ENCODE measurements at places on chromosomes 12 and 14.
A peak's percentile ranks its signal among the peaks of the same experiment; 100 is the strongest.

DNA sequence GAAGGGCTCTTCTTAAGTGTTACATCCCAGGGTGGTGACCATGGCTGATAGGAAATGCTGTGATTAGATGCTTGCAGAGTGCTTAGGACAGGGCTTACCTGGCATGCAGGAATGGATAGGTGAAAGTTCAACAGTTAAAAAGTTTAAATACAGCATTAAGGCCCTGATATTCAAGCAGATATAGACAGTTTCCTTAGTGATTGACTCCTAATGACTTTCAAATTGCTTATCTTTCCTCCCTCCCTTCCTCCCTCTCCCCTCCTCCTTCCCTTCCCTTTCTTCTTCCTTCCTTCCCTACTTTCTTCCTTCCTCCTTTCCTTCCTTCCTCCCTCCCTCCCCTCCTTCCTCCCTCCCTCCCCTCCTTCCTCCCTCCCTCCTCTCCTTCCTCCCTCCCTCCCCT is 244.6 kb upstream of the NOS1 start:
- no peak for DNase-seq

GRCh38 chr12:95533985-95534384 is 17.3 kb downstream of the USP44 start:
- DNase-seq: no peak

- DNase-seq: peak; percentile 70
These were observed 24.9 kb downstream of the VPS37B start for GRCh38 chr12:122870867-122871664.

- no peak for DNase-seq
These were observed 49.7 kb downstream of the TSPAN11 start for GRCh38 chr12:30976206-30976605.

DNA sequence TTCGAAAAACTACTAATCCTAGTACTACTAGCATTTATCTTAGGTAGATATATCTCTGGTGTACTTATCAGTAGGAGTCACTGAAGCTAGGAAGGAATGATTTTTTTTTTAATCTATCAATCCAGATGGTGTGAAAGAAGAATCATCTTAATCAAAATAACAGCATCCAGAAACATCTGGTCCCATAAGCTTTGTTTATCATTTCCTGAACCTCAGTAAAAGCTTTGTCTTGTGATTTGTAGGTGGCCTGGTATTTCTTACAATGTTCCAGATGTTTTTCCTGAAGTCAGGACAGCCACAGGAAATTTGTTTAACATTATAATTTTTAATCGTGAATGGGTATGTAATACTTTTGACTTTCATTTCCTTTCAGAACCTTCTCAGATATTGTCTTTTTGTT is 28.0 kb upstream of the LUM start:
- no peak for DNase-seq

- DNase-seq: no peak
These were observed 233.2 kb downstream of the NRXN3 start for GRCh38 chr14:78403278-78403815.

DNA sequence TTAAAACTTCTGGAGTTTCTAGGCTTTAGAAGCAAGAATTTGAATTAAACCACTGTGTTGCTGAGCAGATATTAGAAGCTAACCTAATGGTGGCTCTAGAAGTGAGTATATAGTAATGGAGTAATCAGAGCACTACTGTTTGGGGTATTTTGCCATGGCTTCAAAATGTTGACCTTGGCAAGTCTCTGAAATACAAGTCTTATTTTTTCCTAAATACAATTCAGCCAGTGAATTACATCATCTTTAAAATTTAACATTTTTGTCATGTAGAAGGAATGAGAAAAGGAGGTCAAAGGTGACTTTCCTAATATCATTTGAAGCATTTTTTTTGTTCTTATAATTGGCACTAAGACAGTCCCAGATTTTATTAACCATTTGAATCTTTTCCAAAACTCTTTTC is 25.2 kb downstream of the PMCH start:
- DNase-seq: no peak

- DNase-seq: no peak
These were observed 200.2 kb upstream of the RBM19 start for GRCh38 chr12:114166362-114166761.

All from sciatic nerve (tissue), 2 donors.